ENCODE measurements at places on chromosomes 2 and 18.
A peak's percentile ranks its signal among the peaks of the same experiment; 100 is the strongest.

DNA sequence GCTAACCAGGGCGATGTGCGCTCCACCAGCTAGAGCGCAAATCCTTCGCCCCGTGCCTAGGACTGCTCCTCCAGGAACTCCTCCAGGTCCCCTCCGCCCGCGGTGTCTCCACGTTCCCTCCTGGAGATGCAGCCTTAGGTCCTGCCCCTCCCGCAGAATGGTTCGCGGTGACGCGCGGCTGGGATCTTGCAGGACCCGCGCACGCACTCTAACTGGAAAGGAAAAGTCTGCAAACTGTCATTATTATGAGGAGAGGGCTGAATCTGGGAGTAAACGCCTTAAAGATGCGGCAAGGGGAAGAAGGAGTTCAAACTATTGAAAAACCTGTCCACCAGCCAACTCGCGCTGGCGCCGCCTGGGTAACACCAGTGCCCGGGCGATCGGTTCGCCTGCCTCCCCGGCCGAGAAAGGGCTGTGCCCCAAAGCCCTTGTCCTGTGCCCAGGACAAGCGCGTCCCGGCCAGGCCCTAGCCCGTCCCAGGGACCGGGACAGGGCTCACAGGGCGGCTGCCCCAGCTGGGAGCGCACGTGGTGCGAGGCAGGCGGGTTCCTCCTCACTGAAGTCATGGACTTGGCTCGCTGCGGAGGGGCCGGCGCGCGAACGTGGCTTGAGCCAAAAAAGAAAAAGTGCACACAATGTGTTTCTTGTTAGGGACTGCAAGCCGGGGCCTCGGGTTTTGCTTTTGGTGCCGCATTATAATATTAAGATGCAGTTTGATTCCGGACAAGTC is 5.5 kb upstream of the ID2 start:
- DNase-seq: peak; percentile 93

DNA sequence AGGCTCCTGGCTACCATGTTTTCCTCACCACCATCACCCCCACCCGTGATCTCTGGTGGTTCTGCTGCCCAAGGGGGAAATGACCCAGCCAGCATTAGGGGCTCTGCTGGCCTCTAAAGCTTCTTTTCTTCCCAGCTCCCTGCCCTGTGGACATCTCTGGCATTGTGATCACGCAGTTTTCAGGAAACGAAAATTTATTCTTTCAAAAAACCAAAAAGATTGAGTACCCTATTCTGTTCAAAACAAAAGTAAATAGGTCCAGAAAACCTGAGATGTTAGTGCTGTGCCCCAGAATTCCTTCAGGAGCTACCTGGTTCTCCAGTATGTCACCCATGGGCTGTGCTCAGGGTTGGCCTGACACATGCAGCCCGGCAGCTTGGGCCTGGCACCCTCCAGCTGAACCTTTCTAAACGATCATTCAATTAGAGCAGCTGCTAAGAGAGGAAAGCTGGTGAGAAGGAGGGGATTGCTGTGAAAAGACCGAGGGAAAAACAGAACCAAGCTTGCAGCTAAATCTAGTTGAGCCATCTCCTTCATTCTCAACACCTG is 157.5 kb downstream of the MGAT5 start:
- DNase-seq: no peak

- no peak for DNase-seq
Observed at GRCh38 chr2:239834143-239834542, 191.0 kb downstream of the NDUFA10 start.

GRCh38 chr2:81940266-81940955 is 1635.9 kb upstream of the LRRTM1 start:
- no peak for DNase-seq

- DNase-seq: no peak
Observed at GRCh38 chr2:171389780-171390179, 44.0 kb downstream of the METTL8 start.

GRCh38 chr2:39778233-39778632 is 825 bp downstream of the THUMPD2 start:
- no peak for DNase-seq

DNA sequence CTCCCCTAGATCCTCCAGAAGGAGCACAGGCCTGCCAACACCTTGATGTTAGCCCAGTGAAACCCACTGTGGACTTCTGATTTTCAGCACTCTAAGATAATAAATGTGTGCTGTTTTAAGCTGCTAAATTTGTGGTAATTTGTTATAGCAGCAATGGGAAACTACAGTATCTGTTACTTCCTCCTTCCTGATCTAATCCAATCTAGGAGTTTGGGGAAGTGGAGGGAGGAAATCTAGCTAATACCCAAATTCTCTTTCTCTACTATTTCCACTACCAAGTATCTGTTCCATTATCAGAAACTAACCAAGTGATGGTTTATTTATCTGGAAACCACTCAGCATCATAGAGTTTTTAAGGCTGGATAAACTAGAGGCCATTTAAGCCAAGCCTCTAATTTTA is 64.9 kb downstream of the AFF3 start:
- no peak for DNase-seq

- no peak for DNase-seq
Observed at GRCh38 chr2:25286025-25286400, 55.7 kb downstream of the DNMT3A start.

DNA sequence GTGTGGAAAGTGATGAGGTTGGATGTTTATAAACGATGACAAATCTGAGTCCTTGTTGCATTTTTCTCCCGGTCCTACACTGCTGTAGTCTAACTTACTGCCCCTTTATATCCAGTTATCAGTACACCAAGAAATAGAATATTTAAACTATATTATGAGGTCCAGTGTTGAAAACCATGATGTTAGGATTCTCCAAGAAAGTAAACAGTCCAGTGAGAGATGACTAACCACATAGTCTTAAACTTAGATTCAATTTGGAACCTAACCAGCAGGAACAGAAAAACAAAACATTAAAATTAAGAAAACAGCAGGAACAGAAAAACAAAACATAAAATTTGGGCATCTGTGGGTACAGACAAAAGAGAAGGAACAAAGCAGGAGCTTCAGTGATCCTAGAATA is 143.2 kb downstream of the TPGS2 start:
- DNase-seq: no peak

DNA sequence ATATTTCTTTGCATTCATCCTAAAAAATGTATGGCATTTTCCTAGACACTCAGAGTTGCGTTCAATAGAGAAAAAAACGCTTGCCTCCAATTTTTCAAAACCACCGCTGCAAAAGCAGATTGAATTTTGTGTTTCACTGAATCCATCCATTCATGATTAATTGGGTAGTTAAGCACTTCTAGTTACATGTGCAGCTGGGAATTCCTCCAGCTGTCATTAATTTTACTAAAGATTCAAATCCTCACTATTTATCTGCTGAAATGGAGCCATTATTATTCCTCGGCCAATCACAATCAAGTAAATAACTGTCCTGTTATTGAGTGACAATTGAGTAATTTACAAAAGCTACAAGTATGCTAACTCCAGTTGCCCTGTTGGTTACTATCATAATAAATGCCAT is 75.8 kb upstream of the ARL5A start:
- DNase-seq: no peak

DNA sequence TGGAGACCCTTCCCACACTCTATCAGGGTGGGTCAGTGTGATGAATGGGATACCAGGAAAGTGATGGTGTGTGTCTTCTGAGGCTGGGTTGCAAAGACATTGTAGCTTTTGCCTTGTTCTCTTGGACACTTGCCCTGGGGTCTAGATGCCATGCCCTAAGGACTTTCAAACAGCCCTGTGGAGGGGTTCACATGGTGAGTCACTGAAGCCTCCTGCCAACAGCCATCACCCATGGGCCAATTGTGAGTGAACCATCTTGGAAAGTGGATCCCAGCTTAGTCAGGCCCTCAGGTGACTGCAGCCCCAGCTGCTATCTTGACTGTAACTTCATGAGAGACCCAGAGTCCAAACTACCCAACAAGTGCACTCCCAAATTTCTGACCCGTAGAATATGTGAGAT is 25.8 kb upstream of the IGFBP5 start:
- DNase-seq: no peak

- no peak for DNase-seq
Observed at GRCh38 chr2:215882689-215883088, 130.7 kb downstream of the MREG start.

GRCh38 chr2:58512878-58513277 is 271.8 kb upstream of the FANCL start:
- DNase-seq: no peak

GRCh38 chr2:44777537-44777936 is 164.0 kb upstream of the SIX3 start:
- no peak for DNase-seq

DNA sequence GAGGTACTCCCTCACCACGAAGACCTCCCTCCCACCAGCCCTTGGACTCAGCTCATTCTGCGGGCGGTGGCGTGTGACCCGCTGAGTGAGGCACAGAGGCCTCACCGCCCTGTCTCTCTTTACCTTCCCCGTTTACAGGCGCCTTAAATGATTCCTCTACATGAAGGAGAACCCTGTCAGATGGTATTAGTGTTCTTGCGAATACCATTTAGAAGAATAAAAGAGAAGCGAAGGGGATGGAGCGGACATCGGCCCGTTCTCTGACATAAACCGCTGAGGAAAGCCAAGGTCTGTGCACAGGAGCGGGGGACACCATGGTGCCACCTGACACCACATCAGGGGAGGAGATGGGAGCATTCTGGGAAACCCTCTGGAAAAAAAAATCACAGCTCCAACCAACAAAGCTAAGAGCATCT is 179.8 kb downstream of the HDAC4 start:
- DNase-seq: no peak

Data from fibroblast of the aortic adventitia (primary cell).